ENCODE measurements at places on chromosomes 5 and 9. TPM values are rescaled to one million over a fixed set of nuclear protein-coding genes. Genes with fewer than 3 reads are reported as not detected.

Gene TMEM174
- not detected for polyA plus RNA-seq

Gene MYMK
- not detected for polyA plus RNA-seq

Gene NRG2
- polyA plus RNA-seq, result not detected

Gene CCDC187
- 0.15 TPM for polyA plus RNA-seq
